ENCODE measurements at places on chromosomes 11 and 22.

DNA sequence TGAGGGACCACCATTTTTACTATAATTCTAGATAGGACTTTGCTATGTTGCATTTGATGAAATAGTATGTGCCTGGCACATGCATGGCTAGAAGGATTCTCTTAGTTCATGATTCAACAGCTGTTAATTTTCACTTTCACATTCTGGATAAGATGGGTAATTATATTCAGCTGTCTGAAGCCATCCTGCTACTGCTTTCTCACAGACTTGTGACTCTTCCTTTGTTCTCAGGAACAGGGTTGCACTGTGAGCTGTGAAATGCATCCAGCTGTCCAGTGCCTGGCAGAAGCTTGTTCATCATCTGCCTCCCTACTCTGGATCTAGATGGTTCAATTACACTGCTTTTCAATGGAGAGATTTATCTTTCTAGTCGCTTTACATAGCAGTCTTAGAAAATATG is 610.1 kb upstream of the ANO5 start:
- no peak for DNase-seq

GRCh38 chr11:108824545-108824944 is 159.7 kb downstream of the DDX10 start:
- DNase-seq = no peak

DNA sequence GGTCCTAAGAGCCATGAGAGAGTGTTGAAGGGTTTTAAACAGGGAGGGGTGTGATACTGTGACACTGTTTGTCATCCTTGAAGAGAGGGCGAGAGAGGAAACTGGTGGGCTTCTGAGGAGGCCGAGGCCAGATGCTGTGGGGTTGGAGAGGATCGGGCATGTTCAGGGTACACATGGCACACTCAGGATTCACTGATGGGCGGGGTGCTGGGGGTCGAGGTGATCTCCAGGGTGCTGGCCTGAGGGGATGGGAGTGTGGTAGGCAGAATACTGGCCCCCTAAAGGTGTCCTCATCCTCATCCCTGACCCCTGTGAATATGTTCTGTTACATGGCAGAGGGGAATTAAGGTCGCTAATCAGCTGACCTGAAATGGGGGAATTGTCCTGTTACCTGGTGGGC is 7.3 kb downstream of the TBC1D22A start:
- no peak for DNase-seq

GRCh38 chr11:114135737-114136151 is 76.2 kb downstream of the ZBTB16 start:
- no peak for DNase-seq

DNA sequence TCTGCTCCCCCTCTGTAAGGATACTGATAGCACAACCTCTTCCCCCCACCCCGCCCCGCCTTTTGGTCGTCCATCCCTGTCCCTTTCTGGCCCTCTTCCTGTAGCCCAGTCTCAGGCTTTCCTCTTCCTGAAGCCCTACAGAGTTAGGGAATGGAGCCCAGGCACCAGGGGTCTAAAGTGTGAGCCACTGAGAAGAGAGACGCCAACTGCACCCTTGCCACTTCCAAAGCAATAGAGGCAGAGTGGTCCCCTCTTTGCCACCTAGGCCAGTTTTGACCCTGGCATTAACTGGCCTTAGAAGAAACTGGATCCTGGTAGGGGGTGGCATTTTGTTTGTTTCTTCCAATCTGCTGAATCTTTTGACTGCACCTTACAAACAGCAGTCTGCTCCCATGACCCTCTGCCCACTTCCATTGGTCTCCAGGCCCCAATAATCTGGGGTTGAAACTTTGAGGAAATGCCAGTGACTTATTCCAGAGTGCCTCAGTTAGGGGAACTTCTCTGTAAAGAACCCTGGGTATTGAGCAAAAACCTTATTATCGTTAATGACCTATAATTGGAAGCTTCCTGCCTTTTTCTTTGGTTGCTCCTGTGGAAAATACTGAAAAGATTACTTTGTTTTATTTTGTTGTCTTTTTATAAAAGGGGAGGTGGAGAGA is 9.7 kb upstream of the GRK2 start:
- no peak for DNase-seq

DNA sequence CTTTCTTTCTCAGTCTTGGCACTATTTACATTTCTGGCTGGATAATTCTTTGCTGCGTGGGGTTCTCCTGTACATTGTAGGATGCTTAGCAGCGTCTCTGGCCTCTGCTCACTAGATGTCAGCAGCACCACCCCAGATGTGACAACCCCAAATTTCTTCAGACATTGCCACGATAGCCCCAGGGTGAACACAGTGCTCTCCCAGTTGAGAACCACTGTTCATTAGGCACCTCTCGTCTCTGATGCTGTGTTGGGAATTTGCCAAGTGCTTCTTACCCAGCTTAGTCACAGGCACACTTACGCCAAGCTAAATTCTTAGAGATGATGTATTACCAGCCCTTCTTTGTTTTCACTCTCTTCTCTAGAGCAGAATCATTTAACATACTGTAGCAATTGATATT is 9.4 kb downstream of the TRIM6 start:
- no peak for DNase-seq

DNA sequence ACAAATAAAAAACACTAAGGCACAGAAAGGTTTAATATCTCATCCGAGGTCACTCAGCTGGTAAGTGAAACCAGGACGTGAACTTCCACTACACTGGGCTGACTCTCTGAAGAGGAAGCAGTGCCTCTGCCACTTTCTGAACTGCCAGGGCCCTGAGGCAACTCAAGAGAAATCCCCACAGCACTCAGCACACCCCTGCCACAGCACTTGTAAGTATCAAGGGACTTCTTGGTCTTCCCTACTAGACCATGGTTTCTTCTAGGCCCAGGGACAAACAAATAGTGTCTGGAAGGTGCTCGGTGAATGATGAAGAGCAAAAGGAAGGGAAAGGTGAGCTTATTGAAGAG is 49.7 kb downstream of the RPL27A start:
- DNase-seq = no peak

DNA sequence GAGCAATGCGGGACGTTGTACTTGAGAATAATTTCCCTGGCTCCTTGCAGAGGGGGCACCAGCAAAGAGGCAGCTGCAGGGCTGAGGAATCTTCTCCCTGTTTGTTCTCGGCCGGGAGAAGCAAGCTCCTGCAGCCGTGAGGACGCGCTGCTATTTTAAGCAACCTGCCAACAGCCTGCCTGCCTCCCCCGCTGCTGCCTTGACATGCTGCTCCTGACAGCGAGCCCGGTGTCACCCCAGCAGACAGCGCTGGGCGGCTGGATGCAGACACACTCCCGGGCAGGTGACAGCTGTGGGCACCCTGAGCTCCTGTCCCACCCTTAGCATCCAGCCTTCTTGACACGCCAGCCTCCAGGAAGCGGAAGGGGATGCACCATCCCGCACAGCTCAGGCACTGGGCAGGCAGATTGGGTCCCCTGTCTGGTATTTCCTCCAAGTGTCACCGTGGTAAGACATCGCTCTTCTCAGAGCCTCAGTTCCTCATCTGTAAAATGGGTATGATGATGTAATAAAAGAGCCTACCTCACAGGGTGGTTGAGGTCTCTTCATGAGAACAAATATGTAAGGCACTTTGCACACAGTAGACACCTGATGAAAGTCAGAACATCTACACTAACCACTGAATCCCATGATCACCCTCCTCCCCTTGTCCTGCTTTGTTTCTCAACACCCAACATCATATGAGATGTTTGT is 530.6 kb downstream of the MN1 start:
- no peak for DNase-seq

GRCh38 chr11:75954039-75954438 is 139.0 kb downstream of the UVRAG start:
- DNase-seq = no peak

DNA sequence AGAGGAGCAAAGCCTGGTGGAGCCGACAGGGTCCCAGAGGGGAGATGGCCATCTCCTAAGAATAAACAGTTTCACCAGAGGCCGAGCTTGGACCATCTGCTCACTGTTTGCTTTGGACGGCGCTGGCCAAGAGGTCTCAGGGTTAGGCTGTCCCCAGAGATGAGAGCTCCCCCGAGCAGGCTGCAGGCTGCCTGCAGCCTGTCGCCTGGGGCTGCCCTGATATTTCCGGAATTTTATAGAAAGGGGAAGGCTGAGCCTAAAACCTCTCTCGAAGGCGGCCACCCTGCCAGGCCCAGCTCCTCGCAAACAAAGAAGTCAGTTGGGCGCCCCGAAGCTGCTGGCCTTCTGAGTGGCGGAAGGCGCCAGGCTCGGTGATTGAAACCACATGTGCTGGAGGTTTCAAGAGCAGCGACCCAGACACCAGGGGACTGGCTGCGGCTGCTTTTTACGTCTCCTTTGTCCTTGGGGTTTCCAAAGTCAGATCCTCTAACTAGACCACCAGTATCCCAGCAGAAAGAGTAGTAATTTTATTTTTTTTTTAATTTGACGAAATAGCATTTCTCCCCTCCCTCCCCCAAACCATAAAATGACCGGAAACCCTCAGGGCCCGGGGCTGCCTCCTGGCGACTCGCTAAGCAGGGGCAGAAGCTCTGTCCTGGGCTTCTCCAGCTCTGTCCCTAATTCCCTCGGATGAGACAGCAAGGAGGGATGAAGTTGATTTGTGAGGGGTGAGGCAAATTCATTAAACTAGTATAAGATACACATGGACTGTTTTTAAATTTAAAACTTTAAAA is 57.4 kb downstream of the CLMP start:
- DNase-seq = no peak

GRCh38 chr11:121829159-121829643 is 286.8 kb downstream of the BLID start:
- no peak for DNase-seq

Measured in CD8-positive, alpha-beta memory T cell (primary cell).